ENCODE measurements at places on chromosomes 2 and 18.

DNA sequence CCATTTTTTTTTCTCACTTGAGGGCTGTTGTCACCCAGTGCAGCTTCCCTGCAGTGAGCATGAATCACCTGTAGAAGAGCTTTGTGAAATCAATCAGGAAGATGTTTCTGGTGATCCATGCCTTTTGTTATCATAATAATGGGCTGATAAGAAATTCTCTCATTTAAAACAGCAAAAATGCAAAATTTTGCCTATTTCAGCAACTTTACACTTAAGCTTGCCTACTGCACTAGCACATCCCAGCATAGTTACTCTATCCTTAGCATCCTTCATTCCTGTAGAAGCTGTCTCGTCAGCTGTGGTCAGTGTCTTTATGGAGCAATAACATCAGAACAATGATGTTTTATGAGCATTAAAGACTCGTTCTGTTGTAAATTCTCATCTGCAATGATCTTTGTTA is 178.6 kb upstream of the ZNF804A start:
- DNase-seq: no peak

DNA sequence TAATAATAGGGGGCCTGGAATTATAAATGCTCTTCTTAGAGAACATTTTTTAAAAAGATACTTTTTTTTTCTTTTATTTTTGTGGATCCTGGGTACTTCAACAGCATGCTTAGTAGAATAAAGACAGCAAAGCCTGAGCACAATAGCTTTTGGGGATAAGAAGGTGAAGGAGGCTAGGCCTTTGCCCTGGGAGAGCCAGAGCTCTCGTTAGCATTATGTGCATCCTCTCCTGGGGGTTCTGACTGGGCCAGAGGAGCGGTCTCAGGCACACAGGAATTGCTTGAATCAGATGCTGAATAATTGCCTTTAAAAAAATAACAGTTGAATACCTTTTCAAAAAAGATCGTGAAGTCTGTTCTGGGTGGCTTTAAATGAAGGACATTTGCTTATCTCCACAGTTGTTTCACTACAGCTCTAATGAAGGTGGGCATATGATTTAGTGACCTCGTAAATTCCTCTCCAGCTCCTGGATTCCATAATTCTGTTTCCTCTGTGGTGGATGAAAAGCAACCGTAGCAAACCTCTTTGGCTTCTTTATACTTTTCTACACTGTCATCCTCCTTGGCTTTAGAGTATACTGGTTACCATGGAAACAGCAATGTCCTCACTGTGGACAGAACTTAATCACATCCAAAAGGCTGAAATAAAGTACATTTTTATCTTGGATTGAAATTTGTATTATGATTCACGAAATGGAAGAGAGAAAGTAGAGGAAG is 133.8 kb downstream of the MAIP1 start:
- no peak for DNase-seq

GRCh38 chr2:165582863-165583506 is 113.5 kb downstream of the CSRNP3 start:
- no peak for DNase-seq

- no peak for DNase-seq
These were observed 754.0 kb upstream of the SOX11 start for GRCh38 chr2:4938206-4938605.

- DNase-seq: no peak
These were observed 1.4 kb upstream of the PLEK start for GRCh38 chr2:68363721-68364120.

All from activated CD4-positive, alpha-beta T cell treated with anti-CD3 and anti-CD28 coated beads, Interleukin-2, amount 50 U/mL, for 24 hours (primary cell).